ENCODE measurements at places on chromosomes 6 and 20. TPM values are rescaled to one million over a fixed set of nuclear protein-coding genes. Genes with fewer than 3 reads are reported as not detected.
A peak's percentile ranks its signal among the peaks of the same experiment; 100 is the strongest.

ADGRB3 gene
- 2.3 TPM for total RNA-seq

C6orf15 gene
- not detected for total RNA-seq

CYP24A1 gene
- total RNA-seq, result not detected

SGK2 gene
- total RNA-seq, result 33.8 TPM

ECT2L gene
- total RNA-seq, result not detected

LGSN gene
- total RNA-seq, result 0.33 TPM

PRICKLE4 gene
- total RNA-seq, result 0.37 TPM

CGAS gene
- total RNA-seq, result 4.9 TPM

GRCh38 chr20:48776306-48776705 lies 51.5 kb downstream of the PREX1 start:
- DNase-seq, result no peak

DNA sequence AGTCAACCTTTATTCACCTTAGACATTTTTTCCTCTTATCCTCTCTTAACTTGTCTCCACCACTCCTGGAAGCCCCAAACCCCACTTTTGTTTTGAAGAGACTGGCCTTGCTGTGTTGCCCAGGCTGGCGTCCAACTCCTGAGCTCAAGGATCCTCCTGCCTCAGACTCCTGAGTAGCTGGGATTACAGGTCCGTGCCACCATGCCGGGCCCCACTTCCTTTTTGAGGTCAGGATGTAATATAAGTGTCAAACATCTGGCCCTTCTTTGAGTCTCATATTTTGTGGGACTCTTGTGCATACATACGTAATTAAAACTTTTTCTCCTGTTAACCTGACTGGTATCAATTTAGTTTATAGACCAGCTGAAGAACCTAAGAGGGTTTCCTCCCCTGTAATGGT lies 1.4 kb upstream of the CDK19 start:
- DNase-seq, result peak; percentile 37

GRCh38 chr6:36444470-36444869 lies 1.7 kb downstream of the KCTD20 start:
- no peak for DNase-seq

DNA sequence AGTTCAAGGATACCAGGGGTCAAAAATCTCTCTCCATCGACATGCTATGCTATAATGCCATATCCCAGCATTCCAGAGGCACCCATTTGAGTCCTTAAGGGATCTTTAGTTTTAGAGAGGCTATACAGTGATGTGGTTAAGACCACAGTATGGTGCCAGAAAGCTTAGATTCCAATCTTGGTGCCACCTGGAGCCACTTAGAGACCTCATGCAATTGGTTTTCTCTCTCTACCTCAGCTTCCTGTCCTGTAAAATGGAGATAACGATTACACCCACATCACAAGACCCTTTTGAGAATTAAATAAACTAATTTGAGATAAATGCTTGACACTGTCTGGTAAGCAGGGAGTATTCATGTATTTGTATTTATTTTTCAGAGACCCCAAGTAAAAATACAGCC lies 39.0 kb downstream of the PLAGL1 start:
- no peak for DNase-seq

DNA sequence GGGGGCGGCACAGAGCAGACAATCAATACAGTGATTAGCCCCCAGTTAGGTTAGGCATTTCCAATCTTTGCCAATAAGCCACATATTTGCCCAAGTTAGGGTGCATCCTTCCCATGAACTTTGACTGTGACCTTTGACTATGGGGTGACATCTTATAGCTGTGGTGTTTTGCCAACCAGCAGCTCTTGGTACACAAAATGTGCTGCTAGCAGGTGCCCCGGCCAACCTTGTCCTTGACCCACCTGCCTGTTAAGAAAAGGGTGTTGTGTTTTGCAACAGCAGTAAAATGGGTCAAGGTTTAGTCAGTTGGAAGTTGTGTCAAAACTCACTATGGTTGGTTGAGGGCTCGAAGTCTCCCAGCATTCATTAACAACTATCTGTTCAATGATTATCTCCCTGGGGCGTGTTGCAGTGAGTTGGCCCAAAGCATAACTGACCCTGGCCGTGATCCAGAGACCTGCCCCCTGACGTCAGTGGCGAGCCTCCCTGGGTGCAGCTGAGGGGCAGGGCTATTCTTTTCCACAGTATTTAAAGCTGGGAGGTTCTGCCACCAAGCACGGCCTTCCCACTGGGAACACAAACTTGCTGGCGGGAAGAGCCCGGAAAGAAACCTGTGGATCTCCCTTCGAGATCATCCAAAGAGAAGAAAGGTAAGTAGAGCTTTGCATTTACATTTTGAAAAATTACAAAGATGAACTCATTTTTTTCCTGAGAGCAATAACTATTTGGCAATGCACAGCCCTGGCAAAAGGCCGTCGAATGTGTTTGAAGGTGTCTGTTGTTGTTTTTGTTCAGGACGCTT lies at the start of gene PCK1:
TSS of gene PCK1 (plus strand) at position 557 of the 802 bp plus-strand sequence. CDS start 302 bp downstream, outside the sequence.
- peak; percentile 94 for DNase-seq

GRCh38 chr20:52937591-52938100 lies 34.5 kb upstream of the TSHZ2 start:
- no peak for DNase-seq

GRCh38 chr6:42404484-42404883 lies 47.2 kb downstream of the TRERF1 start:
- no peak for DNase-seq

DNA sequence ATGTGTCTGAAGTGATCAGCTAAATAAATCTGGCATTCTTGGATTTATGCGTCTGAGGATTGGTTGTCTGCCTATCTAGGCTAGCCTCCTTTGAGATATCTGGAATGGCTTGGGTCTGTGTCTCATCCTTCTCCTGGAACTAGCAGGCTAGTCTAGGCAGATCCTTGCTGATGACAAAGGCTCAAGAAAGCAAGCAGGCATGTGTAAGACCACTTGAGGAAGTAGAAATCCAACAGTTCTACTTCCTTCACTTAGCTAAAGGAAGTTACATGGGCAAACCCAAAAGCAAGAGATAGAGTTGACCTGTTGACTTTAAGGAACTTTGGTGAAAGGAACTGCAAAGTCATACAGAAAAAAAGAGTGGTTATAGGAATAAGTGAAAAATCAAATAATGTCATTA lies 672.6 kb downstream of the MAFB start:
- no peak for DNase-seq

DNA sequence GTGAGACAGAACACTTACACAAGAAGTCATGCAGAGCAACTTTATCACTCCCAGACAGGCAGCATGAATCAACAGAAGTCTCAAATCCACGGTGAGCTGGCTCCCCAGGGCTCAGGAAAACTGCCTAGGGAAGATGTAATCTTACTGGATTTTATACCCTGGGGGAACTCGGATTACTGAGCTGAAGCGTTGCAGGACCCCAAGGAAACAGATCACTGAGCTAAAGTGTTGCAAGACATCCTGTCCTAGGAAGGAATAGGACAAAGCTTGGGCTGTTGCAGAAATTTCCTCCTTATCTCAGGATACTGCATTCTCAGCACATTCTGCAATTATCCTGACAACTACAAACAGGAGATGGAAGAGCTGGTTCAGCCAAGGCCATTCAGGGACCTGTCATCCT lies 224.8 kb downstream of the TFAP2A start:
- no peak for DNase-seq

- DNase-seq, result no peak
Observed at GRCh38 chr6:16974704-16975359, 127.0 kb upstream of the STMND1 start.

GRCh38 chr6:159212525-159213280 lies 43.5 kb downstream of the FNDC1 start:
- no peak for DNase-seq

GRCh38 chr6:31681135-31681671 lies 336 bp upstream of the LY6G5C start:
- no peak for DNase-seq

DNA sequence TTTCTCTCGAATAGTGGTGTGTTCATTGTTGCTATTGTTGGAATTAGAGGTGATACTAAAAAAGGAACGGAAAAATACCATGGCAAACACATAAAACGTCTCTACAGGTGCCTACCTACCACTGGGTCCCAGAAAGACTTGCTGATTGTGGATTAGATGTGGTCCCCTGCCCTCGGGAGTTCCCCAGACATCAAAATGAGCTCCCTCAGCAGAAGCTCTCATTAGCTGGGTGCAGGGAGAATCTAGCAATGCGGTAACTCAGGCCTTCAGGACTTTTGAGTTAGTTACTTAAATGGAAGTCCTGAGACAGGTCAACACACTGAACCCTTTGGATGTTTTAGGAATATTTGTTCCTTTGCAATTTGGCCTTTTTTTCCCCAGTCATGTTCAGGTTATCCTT lies 6.1 kb downstream of the IRF4 start:
- DNase-seq, result no peak

DNA sequence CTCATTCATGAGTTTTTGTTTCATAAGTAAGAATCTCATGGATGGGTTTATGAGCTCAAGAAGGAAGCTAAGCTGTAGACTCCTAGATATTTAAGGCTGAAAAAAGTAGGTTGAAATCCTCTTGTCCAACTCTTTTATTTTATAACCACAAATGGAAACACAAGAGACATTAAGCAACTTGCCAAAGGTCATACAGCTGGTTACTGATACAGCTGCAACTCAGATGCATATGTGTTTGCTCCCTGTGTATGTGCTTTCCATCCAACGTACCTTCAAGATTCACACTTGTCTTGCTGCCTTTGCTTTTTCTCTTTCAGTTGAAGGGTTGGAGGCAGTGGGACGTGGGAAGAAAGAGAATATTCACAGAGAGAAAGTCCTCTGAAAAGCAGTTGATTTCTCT lies 153.5 kb upstream of the STMND1 start:
- DNase-seq, result no peak

DNA sequence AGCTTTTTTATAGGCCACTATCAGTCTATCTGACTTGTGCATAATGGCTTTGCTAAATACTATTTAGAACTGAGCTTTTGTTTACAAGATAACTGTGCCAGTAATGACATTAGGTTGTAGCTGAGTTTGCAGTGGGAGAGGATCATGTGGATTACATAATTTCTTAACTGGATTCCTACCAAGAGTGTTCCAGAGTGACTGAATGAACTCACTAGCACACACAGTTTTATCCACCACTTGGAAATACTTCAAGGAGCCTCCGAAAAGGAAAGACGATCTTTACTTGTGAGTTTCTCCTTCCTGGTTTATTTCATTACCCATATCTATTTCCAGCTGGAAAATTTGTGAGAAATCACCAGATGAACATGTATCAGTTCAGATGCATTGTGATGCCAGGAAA lies 10.9 kb upstream of the SYNE1 start:
- DNase-seq, result no peak

DNA sequence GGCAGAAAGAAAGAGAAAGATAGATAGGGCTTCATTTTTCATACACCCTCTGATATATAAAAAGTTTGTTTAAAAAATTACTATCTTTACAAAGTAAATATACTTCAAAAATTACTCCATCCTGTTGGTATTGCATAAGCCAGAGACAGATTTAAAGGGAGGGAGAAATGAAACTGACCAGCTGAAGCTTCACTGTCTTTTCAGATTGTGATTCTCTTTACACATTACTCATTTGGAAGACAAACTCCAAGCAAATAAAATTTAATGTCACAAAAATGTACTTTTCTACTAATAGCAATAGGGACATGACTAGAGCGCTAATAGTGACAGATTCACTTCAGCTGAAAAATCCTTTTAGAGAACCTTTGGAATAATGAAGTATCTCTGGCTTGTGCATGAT lies 38.6 kb upstream of the MARCKS start:
- no peak for DNase-seq

Data from liver (tissue), 10 donors.